ENCODE measurements at places on chromosomes 6 and 20. TPM values are rescaled to one million over a fixed set of nuclear protein-coding genes. Genes with fewer than 3 reads are reported as not detected.

The BLOC1S5 gene
- total RNA-seq: 10.8 TPM

The LTB gene
- total RNA-seq: 1.9 TPM

The SSTR4 gene
- total RNA-seq: not detected

The DDX43 gene
- 2.5 TPM for total RNA-seq

The CAPN11 gene
- not detected for total RNA-seq

The MUC22 gene
- not detected for total RNA-seq

The CHRNA4 gene
- total RNA-seq: not detected

DNA sequence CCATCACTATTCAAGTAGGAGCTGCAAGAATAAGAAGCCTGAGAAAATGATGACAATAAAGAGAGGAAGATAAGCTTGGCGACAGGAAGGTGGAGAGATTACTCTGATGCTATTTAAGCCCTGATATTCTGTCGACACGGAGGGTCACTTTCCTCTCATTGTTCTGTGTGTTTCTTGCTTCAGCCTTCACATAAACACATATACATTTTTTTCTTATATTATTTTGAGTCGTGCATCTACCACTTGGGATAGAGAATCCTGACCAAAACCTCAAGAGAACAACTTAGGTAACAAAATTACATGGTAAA lies 10.5 kb downstream of the PTCHD4 start:
- no peak for DNase-seq

DNA sequence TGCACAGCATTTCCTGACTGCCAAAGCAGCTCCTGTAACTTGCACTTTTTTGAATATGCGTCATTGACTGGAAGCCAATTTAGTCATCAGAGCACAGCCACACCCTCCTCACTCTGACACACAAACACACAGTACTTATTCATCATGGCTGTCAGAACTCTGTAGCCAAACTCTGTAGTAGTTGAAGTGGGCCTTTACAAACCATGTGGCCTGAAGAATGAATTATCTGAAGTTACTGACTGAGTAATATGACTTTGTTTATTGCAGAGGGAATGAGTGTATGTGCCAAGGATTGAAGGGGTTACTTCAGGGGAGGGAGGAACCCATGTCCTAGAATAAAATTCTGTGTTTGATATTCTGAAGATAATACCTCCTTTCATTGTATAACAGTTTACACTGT lies 102.7 kb downstream of the FIG4 start:
- no peak for DNase-seq

GRCh38 chr6:114342086-114342825 lies 567 bp downstream of the HS3ST5 start:
- DNase-seq: no peak

DNA sequence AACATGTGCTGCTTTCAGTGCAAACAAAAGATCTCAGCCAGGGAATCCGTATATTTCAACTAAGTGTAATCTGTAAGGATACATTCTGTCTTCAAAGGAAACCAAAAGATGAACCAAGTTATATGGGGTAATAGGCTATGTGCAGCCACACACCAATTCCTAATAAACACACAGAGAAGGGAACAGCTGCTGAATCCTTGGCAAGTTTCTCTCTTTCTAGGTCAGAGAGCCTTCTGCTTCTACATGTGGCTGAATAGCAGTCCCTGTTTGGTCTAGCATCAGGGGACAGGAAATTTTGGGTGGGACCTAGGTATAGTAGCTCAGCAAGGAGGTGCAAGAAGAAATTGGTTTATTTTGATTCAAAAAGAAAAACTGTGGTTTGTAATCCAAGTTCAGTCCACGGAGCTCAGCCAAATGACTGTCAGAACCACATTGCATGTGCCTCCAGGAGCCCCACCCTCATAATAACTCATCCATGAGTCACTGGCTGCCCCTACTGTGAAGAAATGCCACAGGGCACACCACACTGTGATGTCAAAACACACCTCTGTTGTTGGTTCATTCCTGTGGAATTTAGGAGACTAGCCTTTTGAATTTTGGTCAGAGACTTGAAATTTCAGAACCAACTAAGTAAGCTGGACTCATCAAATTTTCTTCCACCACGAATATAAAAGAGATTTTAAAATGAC lies 21.1 kb downstream of the SPTLC3 start:
- DNase-seq: no peak

DNA sequence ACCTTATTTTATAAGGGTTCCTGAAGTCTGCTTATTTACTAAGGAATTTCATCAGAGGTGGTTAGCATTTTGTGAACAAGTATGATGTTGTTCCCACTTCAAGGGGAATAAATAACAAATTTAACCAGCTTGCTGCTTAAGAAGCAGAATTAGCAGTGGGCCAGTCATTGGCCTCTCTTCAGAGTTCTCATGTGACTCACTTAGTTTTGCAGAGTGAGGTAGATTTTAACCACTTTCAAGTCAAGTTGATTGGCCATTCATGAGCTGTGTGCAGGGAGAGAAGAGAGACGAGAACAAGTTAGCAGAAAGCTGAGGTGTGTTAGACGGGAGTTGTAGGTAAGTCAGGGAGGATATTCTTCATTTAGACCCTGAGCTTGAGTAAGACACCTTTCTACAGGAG lies 18.1 kb downstream of the TOP1 start:
- no peak for DNase-seq

- DNase-seq: no peak
Measured at GRCh38 chr6:4415549-4415948, 280.2 kb upstream of the ECI2 start.

DNA sequence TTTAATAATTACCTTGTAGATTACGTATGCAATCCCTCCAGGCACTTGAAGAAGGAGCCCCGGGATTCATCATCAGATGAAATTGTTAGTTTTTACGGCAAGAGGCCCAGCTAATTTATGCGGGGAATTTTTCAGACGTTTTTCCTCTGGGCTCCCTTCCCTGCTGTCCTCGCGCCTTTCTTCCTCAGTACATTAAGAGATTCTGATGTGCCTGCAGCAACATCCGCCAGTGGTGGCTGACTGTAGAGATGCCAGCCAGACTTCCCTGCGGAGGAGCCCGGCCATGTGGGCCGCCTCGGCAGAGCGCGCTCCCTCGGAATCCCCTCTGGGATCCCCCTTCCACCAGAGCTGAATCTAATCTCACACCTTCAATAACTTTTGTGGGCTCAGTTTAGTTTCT lies 46.4 kb upstream of the POU3F2 start:
- DNase-seq: no peak

- DNase-seq: no peak
Measured at GRCh38 chr6:40947876-40948526, 91.0 kb downstream of the UNC5CL start.

DNA sequence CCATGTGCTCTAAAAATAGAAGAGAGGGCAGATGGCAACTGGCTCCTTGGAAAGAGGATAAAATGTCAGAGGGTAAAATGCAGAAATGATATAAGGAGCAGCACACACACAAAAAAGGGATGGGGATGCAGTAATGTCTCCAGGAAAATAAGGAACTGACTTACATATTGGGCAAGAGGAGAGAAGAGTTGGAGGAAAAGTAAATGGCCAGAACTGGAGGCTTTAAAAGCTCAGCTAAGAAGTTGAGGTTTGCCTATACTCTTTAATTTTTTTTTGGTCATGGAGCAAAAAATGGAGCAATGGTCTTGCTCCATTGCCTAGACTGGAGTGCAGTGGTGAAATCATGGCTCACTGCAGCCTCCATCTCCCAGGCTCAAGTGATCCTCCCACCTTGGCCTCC lies 93.7 kb downstream of the SULF2 start:
- no peak for DNase-seq

DNA sequence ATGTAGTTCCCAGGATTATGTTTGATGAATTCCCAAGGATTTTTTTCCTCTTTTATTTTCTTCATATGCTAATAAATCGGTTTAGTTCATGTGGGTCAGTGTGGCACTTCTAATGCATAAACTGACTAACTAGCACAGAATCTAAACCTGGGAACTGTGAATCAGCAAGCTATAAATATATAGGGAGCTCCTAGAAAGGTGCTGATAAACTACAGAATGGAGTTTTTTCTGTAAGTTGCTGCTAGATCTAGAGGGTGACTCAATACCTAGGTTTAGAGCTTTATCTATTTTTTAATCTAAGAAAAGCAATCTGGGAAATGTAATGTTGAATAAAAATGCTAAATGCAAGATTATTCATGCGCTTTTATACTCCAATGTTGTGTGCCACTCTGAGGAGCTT lies 118.8 kb upstream of the PTCHD4 start:
- DNase-seq: no peak

- DNase-seq: no peak
Measured at GRCh38 chr6:70353448-70353847, 50.6 kb upstream of the COL9A1 start.

DNA sequence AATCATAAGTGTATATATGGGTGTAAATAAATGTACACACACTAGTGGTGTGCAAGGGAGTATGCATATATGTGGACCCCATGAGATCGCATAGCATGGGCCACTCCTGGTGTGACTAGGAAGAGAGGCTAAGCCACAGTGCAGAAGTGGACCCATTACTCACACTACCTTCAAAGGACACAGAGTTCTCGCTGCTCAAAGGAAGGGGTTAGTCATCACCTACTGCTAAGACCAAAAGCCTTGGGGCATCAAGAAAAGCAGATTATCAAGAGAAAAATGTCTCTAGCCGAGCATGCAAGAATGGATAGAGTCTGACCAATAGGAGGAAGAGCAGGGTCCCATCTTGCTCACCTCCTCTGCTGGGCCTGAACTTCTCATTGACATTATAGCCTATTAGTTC lies 195.5 kb downstream of the MAFB start:
- DNase-seq: no peak

- DNase-seq: no peak
Measured at GRCh38 chr20:10781526-10781925, 107.7 kb upstream of the JAG1 start.

GRCh38 chr20:56954797-56955196 lies 311.6 kb downstream of the BMP7 start:
- DNase-seq: no peak

GRCh38 chr20:61387204-61387953 lies 135.3 kb downstream of the CDH4 start:
- DNase-seq: no peak

All from sigmoid colon (tissue), 7 donors.